ENCODE measurements at places on chromosomes 16 and 17.

DNA sequence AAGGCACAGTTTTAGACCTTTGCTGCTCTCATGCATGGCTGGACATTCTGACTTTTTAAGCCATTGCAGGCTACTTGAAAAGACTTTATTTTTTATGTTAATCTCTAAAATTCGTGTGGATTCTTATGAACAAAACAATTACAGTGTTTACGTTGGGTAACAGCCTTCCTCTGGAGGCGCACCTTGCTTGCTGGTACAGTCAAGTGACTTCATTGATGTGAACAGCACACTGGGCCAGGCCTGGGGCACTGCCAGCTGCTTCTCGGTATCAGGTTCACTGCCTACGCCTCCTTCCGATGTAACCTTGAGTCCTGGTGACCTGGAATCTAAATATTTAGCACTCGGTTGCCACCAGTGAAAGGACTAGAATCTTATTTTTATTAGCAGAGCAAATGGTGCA lies 27.8 kb downstream of the MARCHF10 start:
- peak; percentile 72 for DNase-seq

DNA sequence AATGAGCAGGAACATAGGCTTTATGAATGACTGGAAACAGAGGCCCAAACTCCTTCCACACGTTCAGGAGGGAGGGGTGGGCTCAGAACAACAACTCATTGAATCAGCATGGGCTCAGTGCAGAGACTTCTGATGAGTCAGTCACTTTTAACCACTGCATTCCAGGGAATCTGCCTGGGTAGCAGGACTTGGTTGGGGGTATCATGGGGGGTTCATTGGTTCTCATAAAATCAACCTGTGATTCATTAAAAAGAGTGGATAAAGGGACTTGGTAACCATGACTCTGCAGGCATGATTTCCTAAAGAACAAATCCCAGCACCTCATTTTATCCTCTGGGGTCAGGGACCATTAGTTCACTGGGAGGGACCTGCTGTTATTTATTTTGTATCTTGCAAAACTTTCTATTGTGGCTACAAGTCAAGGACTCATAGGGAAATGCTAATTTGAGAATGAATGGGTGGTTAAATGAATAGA lies 13.8 kb downstream of the ITGB3 start:
- peak; percentile 42 for DNase-seq

- no peak for DNase-seq
Observed at GRCh38 chr17:56026915-56027314, 126.4 kb upstream of the ANKFN1 start.

- DNase-seq: no peak
Observed at GRCh38 chr17:19546289-19547065, 12.8 kb downstream of the SLC47A1 start.

GRCh38 chr17:75507733-75508719 lies 7.3 kb downstream of the CASKIN2 start:
- DNase-seq: no peak

GRCh38 chr16:71564335-71564967 lies 12.4 kb downstream of the TAT start:
- DNase-seq: no peak

DNA sequence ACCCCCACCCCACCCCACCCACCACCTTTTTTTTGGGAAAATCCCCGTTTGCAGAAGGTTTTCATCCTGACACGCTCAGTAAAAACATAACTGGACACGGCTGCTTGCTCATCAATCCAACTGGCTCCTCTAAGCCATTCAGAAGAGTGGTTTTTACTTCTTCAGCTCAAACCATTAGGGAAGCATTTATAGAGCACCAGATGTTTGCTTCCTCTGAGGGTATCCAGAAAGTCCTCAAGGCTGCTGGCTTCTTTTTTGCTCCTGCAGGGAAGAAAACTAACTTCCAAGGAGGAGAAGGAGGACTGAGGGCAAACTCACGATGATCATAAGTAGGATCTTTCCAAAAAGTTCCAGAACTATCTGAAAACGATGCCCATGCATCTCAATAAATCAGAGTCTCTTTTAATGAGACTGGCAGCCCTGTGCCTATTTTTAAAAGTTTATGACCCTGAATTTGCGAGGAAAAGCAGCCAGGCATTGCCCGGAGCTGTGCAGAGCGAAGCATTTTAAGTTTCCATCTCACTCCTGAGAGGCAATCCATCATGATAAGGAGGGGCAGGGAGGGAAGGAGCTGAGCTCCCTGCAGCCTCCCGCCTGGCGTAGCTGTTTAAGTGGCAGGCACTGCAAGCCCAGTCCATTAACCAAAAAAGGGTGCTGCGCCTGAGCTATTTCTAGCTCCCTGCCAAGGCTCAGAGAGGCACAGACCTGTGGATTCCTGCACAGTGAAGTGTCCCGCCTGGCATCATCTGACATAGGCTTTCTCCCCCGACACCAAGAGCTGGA lies 146.3 kb upstream of the FOXF1 start:
- no peak for DNase-seq

DNA sequence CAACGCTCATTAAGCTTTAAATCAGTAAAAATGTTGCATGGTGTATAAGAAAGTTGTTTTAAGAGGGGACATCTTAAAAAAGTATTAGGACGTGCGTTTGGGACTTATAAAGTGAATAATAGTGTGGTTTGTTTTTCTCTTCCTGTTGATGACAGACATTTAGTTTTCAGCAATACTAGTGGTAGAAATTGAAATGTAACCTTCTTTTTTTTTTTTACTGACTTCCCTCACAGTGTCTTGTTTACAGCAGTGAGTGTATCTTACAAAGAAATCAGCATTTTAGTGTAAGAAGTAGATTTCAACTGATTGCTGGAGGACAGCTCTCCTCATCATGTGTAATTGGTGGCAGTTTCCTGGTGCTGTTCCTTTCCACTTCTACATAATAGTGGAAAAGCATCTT lies 39.6 kb downstream of the CYLD start:
- no peak for DNase-seq

DNA sequence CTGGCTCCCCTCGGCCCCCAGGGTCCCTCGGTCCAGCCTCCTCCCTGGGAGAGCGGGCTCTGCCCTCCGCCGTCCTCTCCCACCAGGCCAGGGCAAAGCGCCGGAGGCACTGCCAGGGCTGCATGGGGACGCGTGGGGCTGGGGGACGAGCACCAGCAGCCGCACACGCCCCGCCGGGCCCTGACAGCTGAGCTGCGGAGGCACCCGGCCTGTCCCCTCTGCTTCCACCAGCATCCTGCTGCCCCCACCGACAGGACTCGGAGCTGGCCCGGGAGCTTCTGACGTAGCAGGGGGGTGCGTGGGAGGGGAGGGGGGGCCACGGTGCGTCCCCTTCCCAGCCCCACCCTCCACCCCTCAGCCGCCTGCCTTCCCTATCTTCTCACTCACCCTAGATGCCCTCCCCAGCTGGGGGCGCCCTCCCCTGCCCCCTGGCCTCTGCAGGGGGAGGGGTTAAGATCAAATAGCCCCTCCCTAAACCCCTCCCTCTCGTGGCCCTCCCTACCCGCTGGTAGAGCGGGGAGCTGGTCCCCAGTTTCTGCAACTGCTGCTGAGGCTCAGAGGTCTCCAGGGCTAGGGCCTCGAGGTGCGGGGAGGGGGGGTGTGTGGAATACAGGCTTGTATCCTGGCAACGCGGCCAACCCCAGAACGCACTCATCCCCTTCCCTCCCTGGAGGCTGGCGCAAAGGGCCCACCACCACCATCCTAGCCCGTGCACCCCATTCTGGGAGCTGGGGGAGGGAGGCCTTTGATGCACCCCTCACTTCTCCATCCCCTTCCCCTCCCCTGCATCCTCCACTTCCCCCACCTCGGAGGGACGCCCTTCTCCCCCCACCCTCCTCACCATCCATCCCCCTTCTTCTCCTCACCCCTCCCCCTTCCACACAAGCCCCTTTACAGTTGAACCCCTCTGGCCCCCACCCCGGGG lies 1.0 kb downstream of the SRCIN1 start:
- DNase-seq: no peak

DNA sequence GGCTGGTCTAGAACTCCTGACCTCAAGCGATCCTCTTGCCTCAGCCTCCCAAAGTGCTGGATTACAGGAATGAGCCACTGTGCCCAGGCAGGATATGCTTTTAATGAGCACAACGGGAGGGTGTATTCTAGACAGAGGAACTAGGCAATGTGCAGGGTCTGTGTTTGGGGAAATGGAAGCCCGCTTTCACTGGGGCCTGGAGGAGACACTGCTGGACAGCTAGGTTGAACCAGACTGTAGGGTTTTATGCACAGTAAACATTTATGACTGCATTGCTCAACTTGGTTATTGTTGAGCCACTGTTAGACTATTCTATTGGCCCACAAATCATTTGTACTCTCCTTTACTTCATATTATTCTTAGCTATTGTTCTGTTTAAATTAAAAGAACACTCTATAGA lies 10.2 kb upstream of the SIAH1 start:
- no peak for DNase-seq

- no peak for DNase-seq
Observed at GRCh38 chr17:60128171-60128859, 21.5 kb upstream of the CA4 start.

GRCh38 chr17:44408786-44409185 lies 19.3 kb upstream of the ITGA2B start:
- DNase-seq: no peak

DNA sequence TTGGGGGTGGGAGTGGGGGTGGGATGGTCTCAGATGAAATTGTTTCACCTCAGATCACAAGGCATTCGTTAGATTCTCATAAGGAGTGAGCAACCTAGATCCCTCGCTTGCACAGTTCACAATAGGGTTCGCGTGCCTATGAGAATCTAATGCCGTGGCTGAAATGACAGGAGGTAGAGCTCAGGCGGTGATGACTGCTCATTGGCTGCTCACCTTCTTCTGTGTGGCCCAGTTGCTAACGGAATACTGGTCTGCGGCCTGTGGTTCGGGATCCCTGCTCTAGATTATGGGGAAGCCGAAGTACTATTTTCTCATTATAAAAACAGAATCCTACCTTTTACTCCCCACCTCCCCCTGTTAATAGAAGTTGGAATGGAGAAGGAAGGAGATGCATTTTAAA lies 18.9 kb downstream of the CLTC start:
- no peak for DNase-seq

- peak; percentile 40 for DNase-seq
Observed at GRCh38 chr16:87681981-87682570, 79.8 kb downstream of the JPH3 start.

GRCh38 chr16:49013727-49014080 lies 267.9 kb downstream of the CBLN1 start:
- no peak for DNase-seq

DNA sequence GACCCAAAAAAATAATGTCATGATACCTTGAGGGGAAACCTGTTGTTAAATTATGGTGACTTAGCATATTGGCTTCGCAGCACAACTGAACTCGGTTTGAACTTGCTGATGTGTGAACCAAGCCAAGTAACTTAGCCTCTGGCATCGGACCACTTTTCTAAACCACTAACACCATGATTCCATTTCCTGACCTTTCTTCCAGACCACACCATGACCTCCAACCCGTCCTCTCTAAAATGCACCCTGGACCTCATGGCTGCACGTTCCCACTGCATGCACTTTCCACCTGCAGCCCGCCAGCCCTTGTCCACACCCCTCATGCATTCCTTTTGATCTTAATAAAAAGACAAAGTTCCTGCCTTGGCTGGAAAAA lies 29.3 kb downstream of the DYNLRB2 start:
- DNase-seq: no peak

DNA sequence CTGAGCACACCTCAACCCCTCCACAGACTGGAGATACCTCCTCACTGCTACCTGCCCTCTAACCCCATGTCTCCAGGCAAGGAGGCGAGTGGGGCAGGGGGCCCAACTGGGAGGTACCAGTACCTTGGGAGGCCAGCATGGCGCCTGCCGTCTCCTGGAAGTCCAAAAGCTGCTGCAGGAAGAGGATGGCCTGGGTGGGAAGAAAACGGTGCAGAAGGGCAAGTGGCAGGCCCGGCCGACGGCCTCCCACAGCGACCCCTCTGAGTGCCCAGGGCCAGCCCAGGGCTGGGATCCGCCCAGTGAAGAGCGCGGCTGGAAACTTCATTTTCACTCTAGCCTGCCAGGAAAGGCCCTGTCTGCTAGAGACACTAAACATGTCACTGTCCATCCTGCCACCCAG lies 8.5 kb downstream of the ZACN start:
- no peak for DNase-seq

- DNase-seq: no peak
Observed at GRCh38 chr16:22425036-22425801, 50.8 kb upstream of the CDR2 start.
